ENCODE measurements at places on chromosomes 7 and 10.
A peak's percentile ranks its signal among the peaks of the same experiment; 100 is the strongest.

GRCh38 chr10:1483246-1483645 lies 254.1 kb downstream of the ADARB2 start:
- DNase-seq, result no peak

- DNase-seq, result no peak
Measured at GRCh38 chr10:120548210-120548609, 91.2 kb downstream of the PLPP4 start.

- DNase-seq, result peak; percentile 97
Measured at GRCh38 chr7:116271963-116272886, 61.9 kb downstream of the TES start.

DNA sequence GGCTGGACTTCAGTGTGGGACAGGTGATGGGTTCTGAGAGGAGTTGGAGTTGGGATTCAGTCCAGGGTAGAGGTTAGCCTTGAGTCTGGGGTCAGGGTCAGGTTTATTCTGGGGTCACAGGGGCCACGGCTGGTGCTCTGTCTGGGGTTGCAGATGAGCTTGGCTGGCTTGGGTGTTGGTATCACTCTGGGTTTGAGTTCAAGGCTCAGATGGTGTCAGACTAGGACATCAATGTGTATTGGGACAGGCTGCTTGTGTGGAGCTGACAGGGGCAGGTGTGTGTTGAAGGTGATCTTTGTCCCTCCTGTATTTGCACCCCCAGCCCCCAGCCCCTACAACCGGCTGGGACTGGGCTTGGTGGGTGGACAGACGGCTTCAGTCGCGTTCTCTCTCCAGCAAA lies 26.8 kb downstream of the TMEM270 start:
- DNase-seq, result no peak

DNA sequence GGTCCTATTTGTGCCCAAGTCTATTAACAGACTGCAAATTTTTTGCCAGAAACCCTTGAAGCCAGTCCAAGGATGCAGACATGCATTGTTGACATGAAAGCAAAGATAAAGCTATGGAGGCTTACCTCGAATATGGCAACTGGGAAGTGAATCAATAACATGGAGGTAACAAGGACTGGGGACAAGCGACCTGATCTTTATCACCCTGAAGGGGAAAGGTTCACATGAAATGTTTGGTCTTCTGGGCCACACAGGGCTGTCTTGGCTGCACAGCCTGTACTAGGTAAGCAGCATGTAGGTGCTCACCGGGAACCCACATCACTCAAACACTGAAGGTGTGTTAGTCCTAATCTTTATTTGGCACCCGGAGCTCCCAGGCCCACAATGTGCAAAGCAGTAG lies 17.9 kb downstream of the ERCC6 start:
- no peak for DNase-seq

GRCh38 chr7:90933984-90934383 lies 330.2 kb upstream of the FZD1 start:
- DNase-seq, result no peak

- DNase-seq, result no peak
Measured at GRCh38 chr7:37318541-37318940, 130.1 kb downstream of the ELMO1 start.

- DNase-seq, result peak; percentile 51
Measured at GRCh38 chr10:61733358-61733940, 70.7 kb downstream of the CABCOCO1 start.

GRCh38 chr10:91103384-91104192 lies 116.9 kb upstream of the PCGF5 start:
- no peak for DNase-seq

GRCh38 chr10:69884686-69885085 lies 83.0 kb downstream of the COL13A1 start:
- DNase-seq, result no peak

GRCh38 chr10:88138319-88138848 lies 275.0 kb downstream of the PTEN start:
- DNase-seq, result no peak

- no peak for DNase-seq
Measured at GRCh38 chr7:86326847-86327246, 316.9 kb upstream of the GRM3 start.

DNA sequence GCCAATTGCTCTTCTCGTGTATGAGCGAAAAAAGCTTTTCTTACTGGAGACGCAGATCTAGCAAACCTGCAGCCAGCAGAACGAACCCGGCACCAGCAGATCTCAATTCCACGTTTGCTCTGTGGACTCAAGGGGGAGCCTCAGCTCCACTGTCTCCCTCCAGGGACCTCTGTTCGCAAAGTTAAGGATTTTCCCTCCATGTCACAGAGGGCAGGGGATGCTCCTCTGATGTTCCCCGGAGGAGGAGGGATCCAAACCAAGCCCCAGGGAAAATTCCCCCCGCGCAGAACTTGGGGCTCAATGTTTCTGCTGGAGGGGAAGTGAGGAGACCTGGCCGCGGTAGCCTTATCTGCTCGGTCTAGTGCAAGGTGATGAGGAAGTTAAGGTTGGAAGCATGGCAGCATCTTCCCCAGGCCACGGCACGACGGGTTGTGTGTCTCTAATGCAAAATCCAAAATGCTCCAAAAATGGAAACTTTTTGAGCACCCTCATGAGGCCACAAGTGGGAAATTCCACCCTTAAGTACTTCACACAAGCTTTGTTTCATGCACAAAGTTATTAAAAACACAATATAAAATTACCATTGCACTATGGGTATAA lies 9.0 kb downstream of the IQCE start:
- peak; percentile 31 for DNase-seq

DNA sequence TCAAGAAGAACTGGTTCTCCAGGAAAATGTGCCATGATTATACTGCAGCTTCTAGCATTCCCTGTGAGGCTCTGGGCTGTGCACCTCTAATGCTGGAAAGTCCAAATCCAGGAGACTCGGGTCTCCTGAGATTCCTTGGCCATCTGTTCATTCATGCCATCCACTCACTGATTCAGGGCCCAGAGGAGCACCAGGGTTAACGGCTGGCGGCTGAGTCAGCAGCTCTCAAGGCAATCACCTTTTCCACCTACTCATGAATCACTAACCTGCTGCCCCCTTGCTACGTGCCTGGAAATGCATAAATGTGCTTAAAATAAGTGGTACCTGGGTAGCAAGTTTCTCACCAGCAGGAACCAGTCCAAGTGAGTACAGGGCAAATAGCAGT lies 132.7 kb downstream of the KCNMA1 start:
- DNase-seq, result peak; percentile 52

Data from fibroblast of skin of right quadriceps (primary cell).